ENCODE measurements at places on chromosomes 3 and 15. TPM values are rescaled to one million over a fixed set of nuclear protein-coding genes. Genes with fewer than 3 reads are reported as not detected.

GRCh38 chr3:188926111-188926510 lies 245.7 kb upstream of the TPRG1 start:
- DNase-seq, result no peak

DNA sequence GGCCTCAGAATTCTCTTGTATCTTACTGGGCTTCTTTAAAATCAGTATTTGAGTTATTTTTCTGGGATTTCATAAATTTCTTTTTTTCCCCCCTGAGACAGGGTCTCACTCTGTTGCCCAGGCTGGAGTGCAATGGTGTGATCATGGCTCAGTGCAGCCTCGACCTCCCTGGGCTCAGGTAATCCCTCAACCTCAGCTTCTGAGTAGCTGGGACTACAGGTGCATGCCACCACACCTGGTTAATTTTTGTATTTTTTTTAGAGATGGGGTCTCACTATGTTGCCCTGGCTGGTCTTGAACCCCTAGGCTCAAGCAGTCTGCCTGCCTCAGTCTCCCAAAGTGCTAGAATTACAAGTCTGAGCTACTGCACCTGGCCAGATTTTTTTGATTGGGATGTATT lies 43.5 kb downstream of the NCK1 start:
- DNase-seq, result no peak

DNA sequence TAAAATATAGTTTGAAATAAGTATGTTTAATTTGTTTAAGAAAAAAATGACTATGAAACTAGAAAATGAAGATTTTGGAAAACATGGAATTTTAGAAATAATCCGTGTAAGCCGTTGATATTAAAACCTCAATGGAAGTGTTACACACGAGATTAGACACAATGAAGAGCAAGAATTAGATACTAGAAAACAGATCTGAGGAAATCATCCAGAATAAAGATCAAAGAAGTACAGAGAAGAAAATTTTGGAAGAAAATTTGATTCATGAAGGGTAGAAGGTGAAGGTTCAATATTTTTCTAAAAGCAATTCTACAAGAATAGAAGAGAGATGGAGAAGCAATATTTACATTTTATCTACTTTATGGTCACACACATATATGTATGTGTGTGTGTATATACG lies 52.5 kb upstream of the SATB1 start:
- DNase-seq, result no peak

The PRR20G gene
- total RNA-seq, result not detected

The IL16 gene
- 2.0 TPM for total RNA-seq

DNA sequence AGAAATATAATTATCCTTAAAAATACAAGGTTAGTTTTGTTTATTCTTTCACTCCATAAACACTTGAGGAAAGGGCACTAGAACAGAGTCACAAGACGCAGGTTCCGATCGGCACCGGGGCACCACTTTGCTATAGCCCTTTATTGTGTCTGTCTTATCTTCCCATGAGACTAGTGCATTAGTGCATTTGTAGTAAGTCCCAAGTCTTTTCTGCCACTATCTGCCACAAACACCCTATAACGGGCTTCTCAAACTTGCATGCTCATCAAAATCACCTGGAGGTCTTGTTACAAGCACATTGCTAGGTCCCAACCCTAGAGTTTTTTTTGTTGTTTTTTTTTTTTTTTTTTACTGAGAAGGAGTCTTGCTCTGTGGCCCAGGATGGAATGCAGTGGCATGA lies 213.1 kb downstream of the FOXP1 start:
- DNase-seq, result no peak

DNA sequence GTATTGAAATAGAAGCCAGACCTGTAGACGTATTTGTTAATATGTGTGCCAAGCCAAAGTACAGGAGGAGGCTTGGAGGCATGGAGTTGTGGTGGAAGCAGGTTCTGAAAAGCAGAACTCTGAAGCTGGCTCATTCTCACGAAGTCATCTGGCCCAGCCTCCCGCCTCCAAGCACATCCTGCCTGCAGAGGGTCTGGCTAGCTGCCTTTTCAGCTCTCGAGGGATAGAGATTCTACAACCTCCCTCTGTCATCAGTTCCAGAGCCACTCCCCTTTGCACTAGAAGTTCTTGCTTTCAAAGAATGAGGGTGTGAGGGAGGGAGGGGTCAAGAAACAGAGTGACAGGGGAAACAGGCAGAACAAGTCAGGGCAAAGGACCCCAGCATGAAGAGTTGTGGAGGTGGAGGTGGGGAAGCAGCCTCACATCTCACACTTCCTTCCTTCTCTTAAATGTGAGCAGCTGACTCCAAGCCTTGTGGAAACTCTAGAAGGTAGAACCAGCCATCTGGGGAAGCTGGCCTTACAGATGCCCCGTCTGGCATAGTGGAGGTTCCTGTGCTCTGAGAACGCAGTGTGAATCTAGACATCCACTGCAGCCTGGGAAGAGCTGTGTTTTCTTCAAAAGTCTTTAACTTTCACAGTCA lies 95.3 kb downstream of the SLC49A4 start:
- no peak for DNase-seq

- no peak for DNase-seq
These were observed 60.4 kb downstream of the CACNA2D2 start for GRCh38 chr3:50442945-50443579.

The MRAS gene
- 68.4 TPM for total RNA-seq

DNA sequence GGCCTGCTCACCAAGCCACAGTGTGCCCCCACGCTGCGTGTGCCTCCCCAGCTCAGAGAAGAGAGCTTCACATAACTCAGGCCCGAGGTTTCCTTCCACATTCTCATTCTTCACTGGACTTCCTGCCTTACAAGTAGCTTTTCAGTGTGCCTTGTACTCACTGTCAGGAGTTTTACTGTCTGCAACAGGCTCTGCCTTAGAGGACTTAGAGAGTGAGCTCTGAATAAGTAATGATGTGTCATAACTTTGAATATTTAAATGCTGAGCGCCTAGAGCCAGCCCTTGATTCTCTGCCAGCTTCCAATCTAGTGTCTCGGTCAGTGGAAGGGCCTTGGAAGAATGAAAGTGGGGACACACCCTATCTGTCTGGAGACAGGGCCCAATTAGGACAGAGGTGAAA lies 41.8 kb downstream of the ITGB5 start:
- no peak for DNase-seq

GRCh38 chr3:9178697-9179096 lies 70.7 kb downstream of the SRGAP3 start:
- no peak for DNase-seq

DNA sequence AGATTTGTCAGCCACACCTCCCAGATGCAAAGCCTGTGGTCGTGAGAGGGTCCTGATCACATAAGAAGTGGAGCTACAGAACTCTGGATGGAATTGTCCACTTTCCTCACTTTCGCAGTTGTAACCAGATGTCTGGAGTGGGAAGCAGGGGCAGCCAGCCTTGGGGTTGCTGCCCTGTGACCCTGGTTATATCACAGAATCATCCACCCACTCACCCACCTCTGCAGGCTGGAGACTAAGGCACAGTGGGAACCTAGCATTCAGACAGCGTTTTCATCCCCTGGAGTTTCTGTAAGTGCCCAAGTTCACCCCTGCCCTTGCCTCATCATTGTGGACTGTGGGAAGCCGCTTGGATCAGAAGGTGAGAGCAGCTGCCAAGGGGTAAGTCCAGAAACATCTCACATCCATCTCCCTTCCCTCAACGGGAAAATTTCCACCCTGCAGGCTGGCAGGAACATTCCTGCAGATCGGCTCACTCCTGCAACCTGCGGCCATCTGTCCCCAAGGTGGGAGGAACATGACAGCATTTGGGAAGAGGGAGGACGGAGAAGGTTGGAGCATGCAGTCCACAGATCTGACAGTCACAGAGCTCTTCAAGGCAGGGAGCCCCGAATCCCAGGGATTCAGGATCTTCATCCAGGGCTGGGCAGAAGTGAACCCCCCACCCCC lies 2.9 kb upstream of the IQSEC1 start:
- DNase-seq, result no peak

DNA sequence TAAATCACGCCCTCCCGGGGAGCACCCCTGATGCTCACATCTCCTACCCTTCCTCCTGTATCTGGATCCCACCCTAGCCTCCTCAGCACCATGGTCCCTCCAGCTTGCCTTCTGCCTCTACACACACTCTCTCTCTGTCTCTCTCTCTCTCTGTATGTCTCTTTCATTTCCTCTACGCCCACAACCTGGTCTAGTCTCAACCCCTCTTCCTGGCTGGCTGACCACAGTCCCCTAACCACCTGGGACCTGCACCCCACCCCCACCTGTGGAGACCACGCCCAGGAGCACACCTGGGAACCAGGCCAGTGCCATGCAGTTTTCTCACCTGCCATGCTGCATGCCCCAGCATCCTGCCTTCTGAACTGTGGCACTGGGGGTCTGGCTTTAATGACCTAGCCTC lies 4.0 kb upstream of the CFAP100 start:
- no peak for DNase-seq

DNA sequence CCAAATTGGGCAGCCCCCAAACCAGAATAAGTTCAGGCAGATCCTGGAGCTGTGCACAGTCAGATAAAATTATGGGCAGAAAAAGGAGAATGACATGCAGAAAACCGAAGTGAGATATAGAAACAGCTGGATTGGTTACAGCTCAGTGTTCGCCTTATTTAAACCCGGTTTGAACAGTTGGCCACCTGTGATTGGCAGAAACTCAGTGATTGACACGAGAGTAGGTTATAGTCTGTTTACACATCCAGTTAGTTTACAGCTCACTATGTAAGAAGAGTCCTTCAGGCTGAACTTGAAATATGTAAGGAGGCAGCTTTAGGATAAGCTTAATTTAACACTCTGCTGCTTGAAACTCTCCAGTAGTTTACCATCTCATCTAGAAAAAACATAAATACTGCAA lies 271.6 kb upstream of the ARRDC4 start:
- DNase-seq, result no peak

DNA sequence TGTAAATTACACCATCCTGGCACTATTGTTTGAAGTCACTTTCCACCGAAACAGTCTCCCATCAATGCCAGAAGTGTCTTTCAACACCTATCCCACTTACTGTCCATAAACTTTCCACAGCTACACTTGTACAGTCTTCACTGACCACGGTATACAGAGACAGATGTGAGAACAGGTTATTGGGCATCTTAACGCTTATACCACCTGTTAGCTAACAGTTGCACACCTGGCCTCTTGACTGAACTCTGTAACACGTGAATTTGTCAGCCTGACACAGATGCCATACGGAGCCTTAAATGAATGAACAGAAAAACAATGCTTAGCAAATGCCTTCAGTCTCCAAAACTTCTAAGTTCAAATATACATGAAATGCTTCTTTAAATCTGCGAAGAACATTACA lies 440.5 kb downstream of the SHQ1 start:
- no peak for DNase-seq

The LIPC gene
- not detected for total RNA-seq

GRCh38 chr3:181105646-181106045 lies 116.1 kb upstream of the DNAJC19 start:
- no peak for DNase-seq

The MTFMT gene
- total RNA-seq, result 13.4 TPM

- no peak for DNase-seq
These were observed 35.9 kb downstream of the ITPR1 start for GRCh38 chr3:4528819-4529600.

DNA sequence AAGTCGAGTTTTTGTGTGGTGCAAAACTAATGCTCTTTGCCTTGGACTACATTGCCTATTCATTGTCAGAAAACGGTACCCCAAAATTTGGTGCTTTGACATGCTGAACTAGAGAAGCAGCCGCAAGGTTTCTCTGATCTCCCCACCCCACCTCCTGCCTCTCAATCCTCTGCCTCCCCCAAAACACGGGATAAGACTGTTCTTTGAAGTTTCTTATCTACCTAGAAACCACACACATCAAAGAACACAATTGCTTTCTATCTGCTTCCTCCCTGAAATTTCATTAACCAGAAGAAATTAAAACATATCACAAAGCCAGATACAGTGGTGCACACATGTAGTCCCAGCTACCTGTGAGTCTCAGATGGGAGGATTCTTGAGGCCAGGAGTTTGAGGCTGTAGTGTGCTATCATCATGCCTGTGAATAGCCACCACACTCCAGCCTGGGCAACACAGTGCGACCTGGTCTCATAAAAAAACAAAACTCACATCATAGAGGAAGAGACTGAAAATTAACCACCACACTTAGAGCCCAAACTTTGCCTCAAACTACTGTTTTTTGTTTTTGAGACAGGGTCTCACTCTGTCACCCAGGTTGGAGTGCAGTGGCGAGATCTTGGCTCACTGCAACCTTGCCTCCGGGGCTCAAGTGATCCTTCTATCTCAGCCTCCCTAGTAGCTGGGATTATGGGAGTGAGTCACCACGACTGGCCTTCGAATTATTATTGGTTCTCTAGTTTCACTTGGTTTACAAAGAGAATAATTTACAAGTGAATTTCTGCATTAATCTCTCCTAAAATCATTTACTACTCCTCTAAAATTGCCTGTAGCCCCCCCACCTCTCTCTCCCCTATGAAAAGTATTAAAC lies 2.7 kb upstream of the PCNP start:
- no peak for DNase-seq

- no peak for DNase-seq
These were observed 25.7 kb upstream of the EPHB1 start for GRCh38 chr3:134769287-134769868.

- DNase-seq, result no peak
These were observed 3.6 kb downstream of the CTNNB1 start for GRCh38 chr3:41202834-41203345.

DNA sequence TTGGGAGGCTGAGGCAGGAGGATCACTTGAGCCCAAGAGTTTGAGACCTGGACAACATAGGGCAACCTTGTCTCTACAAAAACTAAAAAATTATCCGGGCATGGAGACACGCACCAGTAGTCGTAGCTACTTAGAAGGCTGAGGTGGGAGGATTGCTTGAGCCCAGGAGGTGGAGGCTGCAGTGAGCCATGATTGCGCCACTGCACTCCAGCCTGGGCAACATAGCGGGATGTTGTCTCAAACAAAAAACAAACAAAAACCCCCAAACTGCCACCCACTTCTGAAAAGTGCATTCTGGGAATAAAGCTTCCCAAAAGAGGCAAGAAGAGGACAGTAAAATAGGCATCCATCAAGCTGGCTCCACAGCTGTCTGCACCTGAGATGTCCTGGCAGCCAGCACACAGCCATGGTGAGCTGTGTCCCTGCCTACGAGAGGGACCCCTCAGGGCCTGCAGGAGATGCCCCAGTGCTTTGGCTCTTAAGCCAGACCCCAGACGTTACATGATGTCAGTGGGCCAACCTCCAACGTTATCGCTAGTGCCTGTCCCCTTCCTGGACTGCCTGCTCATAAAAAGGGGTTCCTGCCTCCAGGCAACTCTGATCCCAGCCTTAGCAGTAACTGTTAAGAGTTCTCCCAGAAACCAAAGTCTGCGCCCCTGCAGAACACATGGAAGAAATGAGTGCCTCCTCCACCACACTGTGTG lies 101.1 kb downstream of the LRIG1 start:
- DNase-seq, result no peak

GRCh38 chr15:69685512-69686452 lies 233.2 kb downstream of the RPLP1 start:
- DNase-seq, result no peak

The CLDN16 gene
- not detected for total RNA-seq

DNA sequence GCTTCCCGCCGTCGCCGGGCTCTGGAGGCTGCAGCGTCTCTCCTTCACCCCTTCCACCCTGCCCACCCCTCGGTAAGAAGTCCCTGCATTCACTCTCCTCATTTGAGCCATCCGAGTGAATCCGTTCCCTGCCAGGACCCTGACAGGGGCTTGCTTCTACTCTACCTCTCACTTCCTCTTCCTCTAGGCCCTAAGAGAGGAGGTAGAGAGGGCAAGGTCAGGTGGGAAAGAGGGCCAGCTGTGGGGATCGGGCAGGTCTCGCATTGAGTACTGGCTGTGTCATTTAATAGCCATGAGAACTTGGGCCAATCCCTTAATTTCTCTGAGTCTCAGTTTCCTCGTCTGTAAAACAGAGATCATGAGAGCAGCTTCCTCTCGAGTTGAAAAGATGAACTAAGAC lies 283.6 kb downstream of the UACA start:
- no peak for DNase-seq

Data from chondrocyte (in vitro differentiated cells).